ENCODE measurements at places on chromosomes 11 and 22. TPM values are rescaled to one million over a fixed set of nuclear protein-coding genes. Genes with fewer than 3 reads are reported as not detected.

The TNNI2 gene
- not detected for total RNA-seq

The MMP13 gene
- total RNA-seq: not detected

The HORMAD2 gene
- total RNA-seq: not detected

The MMP12 gene
- not detected for total RNA-seq

The RTN3 gene
- 43.7 TPM for total RNA-seq

The OTUB1 gene
- total RNA-seq: 46.7 TPM

The PUS3 gene
- total RNA-seq: 7.4 TPM

The CTSF gene
- total RNA-seq: 39.6 TPM

The MPZL2 gene
- 2.9 TPM for total RNA-seq

The SLC22A25 gene
- not detected for total RNA-seq

The WNT7B gene
- not detected for total RNA-seq

The PAMR1 gene
- total RNA-seq: 1.4 TPM

The RELT gene
- 2.5 TPM for total RNA-seq

The APOBEC3G gene
- 6.7 TPM for total RNA-seq

The FGF3 gene
- total RNA-seq: not detected

The RFPL3 gene
- not detected for total RNA-seq

The ADORA2A gene
- 1.5 TPM for total RNA-seq

The OR52E8 gene
- not detected for total RNA-seq

The CRKL gene
- 41.4 TPM for total RNA-seq

The OTOG gene
- total RNA-seq: not detected

The EIF3M gene
- total RNA-seq: 337 TPM

The BATF2 gene
- total RNA-seq: 0.54 TPM

The ANAPC15 gene
- total RNA-seq: 19.7 TPM

The B4GALNT4 gene
- 0.09 TPM for total RNA-seq

The SPINDOC gene
- total RNA-seq: 9.2 TPM

The ROBO3 gene
- total RNA-seq: 15.0 TPM

The CDC42BPG gene
- total RNA-seq: 0.34 TPM

The CHADL gene
- 0.54 TPM for total RNA-seq

The FIBIN gene
- under 0.01 TPM for total RNA-seq

The CASP1 gene
- total RNA-seq: 28.2 TPM

The PRR33 gene
- total RNA-seq: not detected

The PGR gene
- total RNA-seq: under 0.01 TPM

The ABCC8 gene
- not detected for total RNA-seq

The FJX1 gene
- 25.7 TPM for total RNA-seq

The ADAMTS8 gene
- total RNA-seq: not detected

The PHETA2 gene
- 26.2 TPM for total RNA-seq

The ANKK1 gene
- total RNA-seq: not detected

The DDI1 gene
- total RNA-seq: not detected

The MIAT gene
- total RNA-seq: 0.69 TPM

The CCDC73 gene
- under 0.01 TPM for total RNA-seq

The TRIM6 gene
- 1.5 TPM for total RNA-seq

The SPTBN2 gene
- 12.6 TPM for total RNA-seq

The ME3 gene
- total RNA-seq: 18.4 TPM

The NCR3LG1 gene
- total RNA-seq: 0.26 TPM

The ANO5 gene
- under 0.01 TPM for total RNA-seq

The MSANTD2 gene
- 6.0 TPM for total RNA-seq

The CLDN5 gene
- total RNA-seq: 465 TPM

The UPK3A gene
- total RNA-seq: not detected

The AGBL2 gene
- total RNA-seq: 0.09 TPM

The FDXACB1 gene
- 2.4 TPM for total RNA-seq

Measured in dermis lymphatic vessel endothelial cell (primary cell).